ENCODE measurements at places on chromosomes 13 and 19. TPM values are rescaled to one million over a fixed set of nuclear protein-coding genes. Genes with fewer than 3 reads are reported as not detected.

Gene FLT3
- total RNA-seq: not detected

Gene ZNF677
- total RNA-seq: 37.8 TPM

Gene CBLC
- 28.3 TPM for total RNA-seq

Gene OR7A5
- not detected for total RNA-seq

Gene C19orf85
- total RNA-seq: not detected

Gene UBE2L5
- not detected for total RNA-seq

Gene ZNF773
- total RNA-seq: 6.9 TPM

Gene FBXO27
- total RNA-seq: 15.2 TPM

Gene RFPL4A
- total RNA-seq: not detected

Gene DDX49
- 45.8 TPM for total RNA-seq

Gene TUBB4A
- 4.4 TPM for total RNA-seq

Gene ZNF444
- total RNA-seq: 38.3 TPM

Gene PDE4C
- 0.43 TPM for total RNA-seq

Gene PSG3
- total RNA-seq: not detected

Gene MYCBP2
- 61.2 TPM for total RNA-seq

Gene OR10H1
- not detected for total RNA-seq

Gene TEX101
- total RNA-seq: not detected

Gene ZNF546
- 1.6 TPM for total RNA-seq

Gene ALKBH7
- 45.3 TPM for total RNA-seq

Gene MYPOP
- 2.4 TPM for total RNA-seq

Gene KRTDAP
- total RNA-seq: 1.6 TPM

Gene ZNF573
- 5.0 TPM for total RNA-seq

Gene MEX3D
- total RNA-seq: 45.6 TPM

Gene MUC16
- total RNA-seq: 2.5 TPM

Gene KLK15
- not detected for total RNA-seq

Gene SNRNP70
- total RNA-seq: 190 TPM

Gene TTC9B
- total RNA-seq: not detected

Gene EBI3
- 5.9 TPM for total RNA-seq

Gene LYL1
- total RNA-seq: 0.47 TPM

Data from hepatocyte (in vitro differentiated cells).